CMK (cell line): ENCODE measurements at places on chromosomes 5 and 9.
A peak's percentile ranks its signal among the peaks of the same experiment; 100 is the strongest.

- DNase-seq: no peak
Observed at GRCh38 chr9:6733831-6734230, 23.9 kb upstream of the KDM4C start.

GRCh38 chr9:97556721-97557605, 55.5 kb downstream of the TMOD1 start:
- DNase-seq: no peak

DNA sequence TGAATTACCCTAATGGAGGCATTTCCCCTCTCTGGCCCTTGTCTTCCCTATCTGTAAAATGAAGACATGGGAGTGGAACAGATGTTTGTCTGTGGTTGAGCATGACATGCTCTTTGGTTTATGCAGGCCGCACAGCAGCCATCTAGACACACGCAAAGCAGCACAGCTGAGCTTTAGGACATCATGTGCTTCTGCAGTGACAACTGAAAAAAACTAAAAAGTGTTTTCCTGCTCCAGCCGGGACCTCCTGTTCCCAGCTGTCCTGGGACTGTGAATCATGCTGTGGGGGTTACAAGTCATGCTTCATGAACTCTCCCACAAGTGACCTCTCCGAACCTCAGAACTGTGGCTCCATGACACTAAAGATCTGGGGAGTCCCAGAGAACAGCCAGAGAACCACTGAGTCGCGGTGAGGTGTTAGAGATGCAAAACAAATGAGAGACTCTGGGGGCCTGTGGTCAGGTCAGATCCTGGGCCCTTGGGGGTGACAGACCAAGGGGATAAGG, 1.7 kb downstream of the SMIM3 start:
- DNase-seq: no peak

GRCh38 chr5:180271221-180271620, 20.7 kb downstream of the MAPK9 start:
- no peak for DNase-seq

- no peak for DNase-seq
Observed at GRCh38 chr5:74027732-74028338, 401.8 kb downstream of the ARHGEF28 start.

GRCh38 chr9:131409458-131409992, 15.6 kb downstream of the PRRC2B start:
- no peak for DNase-seq

DNA sequence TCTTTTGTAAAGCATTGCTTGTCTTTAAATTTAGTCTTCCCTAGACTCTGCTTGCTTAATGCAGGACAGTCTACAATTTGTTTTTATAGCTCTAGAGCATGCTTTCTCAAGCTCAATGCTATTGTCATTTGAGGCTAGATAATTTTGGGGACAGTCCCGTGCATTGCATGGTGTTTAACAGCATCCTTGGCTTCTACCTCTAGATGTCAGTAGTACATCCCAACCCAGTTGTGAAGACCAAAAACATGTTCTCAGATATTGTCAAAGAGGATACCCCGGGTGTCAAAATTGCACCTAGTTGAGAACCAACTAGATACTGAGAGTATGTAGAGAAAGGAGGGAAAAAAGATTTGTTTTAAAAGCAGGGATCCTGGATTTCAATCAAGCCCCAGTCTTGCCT, 277.5 kb downstream of the CEMIP2 start:
- DNase-seq: no peak

DNA sequence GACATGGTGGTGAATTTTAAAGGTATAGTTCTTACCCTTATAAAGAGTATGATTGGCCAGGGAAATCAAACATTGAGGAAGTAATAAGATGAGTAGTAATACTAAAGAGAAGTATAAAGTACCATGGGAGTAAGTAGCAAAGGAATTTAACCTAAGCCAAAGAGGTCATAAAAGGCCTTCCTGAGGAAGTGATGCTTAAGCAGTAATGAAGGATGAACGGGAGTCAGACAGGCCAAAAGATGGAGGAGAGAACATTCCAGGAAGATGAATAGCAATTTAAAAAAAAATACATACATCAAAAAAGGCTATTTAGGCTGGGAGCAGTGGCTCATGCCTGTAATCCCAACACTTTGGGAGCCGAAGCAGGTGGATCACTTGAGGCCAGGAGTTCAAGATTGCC, 29.0 kb downstream of the KLHL3 start:
- no peak for DNase-seq

- no peak for DNase-seq
Observed at GRCh38 chr9:94286116-94286515, 27.0 kb downstream of the ZNF169 start.

DNA sequence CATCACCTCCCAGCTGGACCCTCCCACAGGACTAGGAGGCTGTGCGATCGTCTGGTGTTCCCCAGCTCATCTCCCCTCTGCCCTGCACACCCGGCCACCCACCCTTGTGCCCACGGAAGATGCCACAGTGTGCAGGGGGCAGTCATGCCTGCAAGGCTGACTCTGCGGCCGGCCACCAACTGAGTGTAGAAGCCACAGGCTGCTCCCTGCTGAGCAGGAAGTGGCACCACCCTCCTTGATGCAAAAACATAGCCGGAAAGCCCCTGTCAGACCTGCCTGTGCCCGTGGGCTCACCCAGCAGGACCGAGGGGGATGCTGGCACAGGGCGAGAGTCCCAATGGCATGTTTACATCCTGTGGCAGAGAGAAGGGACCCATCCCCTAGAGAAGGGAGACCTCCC, 40.3 kb upstream of the SLC12A7 start:
- DNase-seq: no peak

GRCh38 chr9:116162241-116162781, 8.7 kb downstream of the PAPPA start:
- no peak for DNase-seq

DNA sequence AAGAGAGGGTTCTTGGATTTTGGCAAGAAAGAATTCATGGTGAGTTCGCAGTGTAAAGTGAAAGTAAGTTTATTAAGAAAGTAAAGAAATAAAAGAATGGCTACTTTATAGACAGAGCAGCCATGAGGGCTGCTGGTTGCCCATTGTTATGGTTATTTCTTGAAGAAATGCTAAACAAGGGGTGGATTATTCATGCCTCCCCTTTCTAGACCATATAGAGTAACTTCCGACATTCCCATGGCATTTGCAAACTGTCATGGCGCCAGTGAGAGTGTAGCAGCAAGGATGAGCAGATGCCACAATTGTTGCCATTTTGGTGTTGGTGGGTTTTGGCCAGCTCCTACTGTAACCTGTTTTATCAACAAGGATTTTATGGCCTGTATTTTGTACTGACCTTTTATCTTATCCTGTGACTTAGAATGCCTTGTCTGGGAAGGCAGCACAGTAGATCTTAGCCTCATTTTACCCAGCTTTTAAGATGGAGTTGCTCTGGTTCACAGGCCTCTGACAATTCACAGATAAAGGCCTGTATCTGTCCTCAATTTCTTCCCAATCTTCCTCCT, 1026.1 kb upstream of the DMAC1 start:
- DNase-seq: no peak

GRCh38 chr5:12805165-12805698, 901.0 kb upstream of the CTNND2 start:
- no peak for DNase-seq

- no peak for DNase-seq
Observed at GRCh38 chr5:84370176-84370575, 14.5 kb downstream of the EDIL3 start.

- DNase-seq: no peak
Observed at GRCh38 chr5:174281855-174282254, 236.3 kb downstream of the NSG2 start.

DNA sequence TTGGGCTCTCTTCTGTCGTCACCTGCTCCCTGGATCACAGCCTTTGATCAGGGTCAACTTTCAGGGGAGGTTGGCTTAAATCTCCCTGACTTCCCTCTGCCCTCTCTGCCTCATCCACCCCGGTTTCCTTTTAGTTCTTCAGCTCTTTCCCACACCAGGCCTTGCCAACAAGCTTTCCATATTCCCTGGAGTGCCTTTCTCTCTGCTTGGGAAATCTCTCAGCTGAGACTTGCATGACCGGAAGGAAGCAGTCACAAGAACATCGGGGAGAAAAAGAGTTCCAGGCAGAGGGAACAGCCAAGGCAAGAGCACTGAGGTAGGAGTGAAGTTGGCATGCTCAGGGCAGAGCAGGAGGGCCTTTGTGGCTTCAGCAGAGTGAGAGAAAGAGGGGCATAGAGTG, 88.4 kb upstream of the HSPA9 start:
- DNase-seq: no peak

GRCh38 chr5:176373100-176373818, 8.0 kb downstream of the ARL10 start:
- no peak for DNase-seq

DNA sequence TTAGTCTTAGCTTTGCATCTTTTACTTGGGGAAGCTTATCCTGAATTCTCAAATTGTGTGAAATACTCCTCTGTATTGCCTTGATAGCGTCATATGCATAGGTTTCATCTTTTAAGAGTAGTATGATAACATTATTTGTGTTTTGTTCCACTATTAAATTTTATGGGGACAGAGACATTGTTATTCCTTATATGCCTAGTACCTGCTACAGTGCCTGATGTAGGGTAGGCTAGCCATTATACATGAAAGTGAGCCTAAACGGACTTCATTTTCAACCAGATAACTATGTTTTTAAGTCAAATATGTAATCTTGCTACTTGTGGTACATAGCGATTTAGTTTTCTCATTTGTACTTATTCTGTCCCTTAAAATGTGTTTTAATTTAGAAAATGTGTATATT, 105.9 kb downstream of the DMXL1 start:
- no peak for DNase-seq

- no peak for DNase-seq
Observed at GRCh38 chr9:36214571-36214970, 23.9 kb downstream of the CLTA start.

DNA sequence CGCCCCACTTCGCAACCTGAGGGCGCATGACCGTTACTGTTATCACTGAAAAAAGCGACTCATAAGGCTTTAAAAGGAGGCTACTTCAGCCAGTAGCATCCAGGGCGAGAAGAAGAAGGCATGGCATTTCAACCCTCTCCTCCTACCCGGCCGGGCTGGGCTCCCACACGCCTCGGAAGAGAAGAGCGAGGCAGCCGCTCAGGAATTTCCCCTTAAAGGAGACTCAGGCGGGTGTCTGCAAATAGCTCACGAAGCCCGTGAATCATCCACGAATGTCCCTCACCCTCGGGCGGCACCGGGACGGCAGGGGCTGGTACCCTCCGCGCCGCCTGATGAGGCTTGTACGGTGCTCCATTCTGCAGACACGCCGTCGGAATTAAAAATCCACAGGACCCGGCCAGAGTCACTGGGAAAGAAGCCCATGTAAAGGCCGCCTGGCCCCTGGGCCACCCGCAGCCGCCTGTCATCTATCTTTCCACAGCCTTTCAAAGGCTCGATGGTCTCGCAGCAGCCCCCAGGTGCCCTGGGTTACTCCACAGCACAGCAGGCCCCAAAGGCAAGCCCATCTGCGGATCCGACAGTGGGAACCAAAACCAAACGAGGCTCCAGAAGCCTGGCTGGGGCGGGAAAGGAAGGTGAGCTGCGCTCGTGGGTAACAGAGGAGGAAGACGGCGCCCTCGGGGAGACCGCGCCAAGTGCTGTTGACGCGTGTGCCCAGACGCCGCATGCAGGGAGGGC, 11.8 kb downstream of the SLC12A7 start:
- no peak for DNase-seq

DNA sequence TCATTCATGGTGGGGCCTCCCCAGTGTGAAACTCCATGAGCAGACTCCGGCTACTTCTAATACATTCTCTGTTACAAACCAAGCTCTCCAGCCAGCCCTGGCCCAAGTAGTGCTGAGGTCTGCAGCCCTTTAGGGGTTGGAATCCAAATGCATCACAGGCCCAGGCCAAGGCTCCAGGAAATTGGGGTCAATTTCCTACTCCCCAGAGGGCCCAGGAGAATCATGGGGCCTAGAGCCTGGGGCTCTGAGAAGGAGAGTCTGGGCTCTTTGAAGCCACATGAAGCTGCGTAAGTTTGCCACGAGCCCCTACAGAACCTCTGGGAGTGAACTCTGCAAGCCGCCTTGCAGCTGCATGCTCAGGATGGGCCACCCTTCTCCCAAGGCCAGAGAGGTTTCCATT, 206.4 kb downstream of the PAPPA start:
- no peak for DNase-seq

DNA sequence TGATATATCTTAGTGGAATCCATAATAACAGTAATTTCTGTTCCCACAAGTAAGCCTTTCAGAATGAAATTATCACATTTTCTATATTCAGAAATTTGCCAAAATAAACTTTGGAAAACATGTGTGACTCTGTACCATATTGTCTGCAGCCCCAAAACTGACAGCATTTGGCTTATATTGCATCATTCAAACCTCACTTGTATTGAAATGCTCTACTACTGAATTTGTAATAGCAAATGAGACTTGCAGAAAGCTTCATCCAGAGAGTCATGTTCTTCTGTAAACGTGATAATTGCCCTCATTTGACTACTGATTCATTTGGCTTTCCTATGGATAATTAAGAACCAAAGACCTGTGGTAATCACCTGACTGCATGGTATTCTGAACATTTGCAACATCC, 1249.5 kb upstream of the CDH18 start:
- no peak for DNase-seq

- DNase-seq: no peak
Observed at GRCh38 chr9:30995956-30996738, 1388.3 kb upstream of the ACO1 start.

GRCh38 chr9:108816037-108816436, 39.7 kb downstream of the ACTL7B start:
- peak; percentile 17 for DNase-seq

GRCh38 chr9:20315677-20316076, 306.6 kb downstream of the MLLT3 start:
- DNase-seq: no peak

- no peak for DNase-seq
Observed at GRCh38 chr5:106154280-106154716, 1516.4 kb downstream of the EFNA5 start.

GRCh38 chr9:124263800-124264426, 6.2 kb downstream of the NEK6 start:
- no peak for DNase-seq

GRCh38 chr5:102296178-102296817, at the start of gene SLCO4C1:
TSS of gene SLCO4C1 (minus strand) at chr5:102296284. CDS start at chr5:102296262, 22 bp downstream.
- DNase-seq: peak; percentile 68

DNA sequence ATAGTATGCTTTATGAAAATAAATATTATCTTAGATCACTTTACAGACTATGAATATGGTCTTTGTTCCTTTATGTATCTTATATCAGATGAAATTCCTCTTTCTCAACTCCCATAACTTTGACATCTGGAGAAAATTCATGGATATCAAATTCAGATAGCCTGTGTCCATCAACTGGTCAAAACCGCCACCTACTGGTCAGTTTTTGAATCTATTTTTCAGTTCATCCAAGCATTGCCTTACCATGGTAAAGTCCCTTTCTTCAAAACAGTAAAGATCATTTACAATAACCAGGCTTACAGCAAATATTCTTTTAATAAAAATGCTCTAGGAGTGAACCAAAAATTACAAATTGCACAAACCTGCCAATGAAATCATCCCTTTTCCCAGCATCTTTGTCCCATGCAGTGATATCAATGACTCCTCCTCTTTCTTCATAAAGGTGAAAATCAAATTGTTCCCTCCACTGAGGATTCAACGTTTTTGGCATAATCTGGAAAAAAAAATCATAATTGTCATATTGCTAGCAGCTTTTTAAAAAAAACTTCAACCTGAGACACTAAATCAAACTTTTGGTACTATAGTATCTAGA, 290.5 kb downstream of the SLF1 start:
- peak; percentile 27 for DNase-seq
